ENCODE measurements at places on chromosomes 7 and 10. TPM values are rescaled to one million over a fixed set of nuclear protein-coding genes. Genes with fewer than 3 reads are reported as not detected.

GRCh38 chr7:158957921-158958491, 101.6 kb downstream of the DYNC2I1 start:
- DNase-seq, result no peak

DNA sequence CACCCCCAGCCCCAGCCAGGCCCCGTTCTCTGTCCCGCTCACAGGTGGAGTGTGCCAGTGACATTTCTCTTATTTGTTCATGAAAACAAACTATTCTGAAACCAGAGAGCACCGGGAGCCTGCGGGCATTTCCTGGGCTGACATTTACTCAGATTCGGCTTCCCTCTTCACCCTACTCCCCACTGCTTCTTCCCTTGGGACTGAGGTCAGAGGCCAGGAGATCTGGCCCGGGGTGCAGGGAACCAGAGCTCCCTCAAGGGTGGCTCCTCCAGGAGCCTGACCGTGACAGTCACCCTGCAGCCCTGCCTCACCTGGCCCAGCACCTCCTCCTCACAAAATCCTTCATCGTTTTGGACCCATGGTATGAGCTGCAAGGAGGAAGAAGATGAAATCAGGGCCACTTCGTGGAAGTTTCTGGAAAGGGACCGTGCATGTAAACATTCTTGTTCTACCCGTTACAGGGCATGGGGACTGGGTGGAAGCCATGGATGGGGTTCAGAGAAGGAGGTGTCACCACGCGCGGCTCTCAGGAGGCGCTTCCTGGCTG, 12.2 kb downstream of the BHLHA15 start:
- no peak for DNase-seq

GRCh38 chr7:141043616-141044015, 28.9 kb upstream of the MRPS33 start:
- no peak for DNase-seq

- no peak for DNase-seq
These were observed 1.8 kb downstream of the LFNG start for GRCh38 chr7:2521341-2521745.

Gene TWIST1
- total RNA-seq, result 18.6 TPM

Gene EPO
- not detected for total RNA-seq

Gene ZDHHC6
- 17.4 TPM for total RNA-seq

Gene HYAL4
- not detected for total RNA-seq
